MCF 10A (cell line): ENCODE measurements at places on chromosomes 5 and 9.
A peak's percentile ranks its signal among the peaks of the same experiment; 100 is the strongest.

DNA sequence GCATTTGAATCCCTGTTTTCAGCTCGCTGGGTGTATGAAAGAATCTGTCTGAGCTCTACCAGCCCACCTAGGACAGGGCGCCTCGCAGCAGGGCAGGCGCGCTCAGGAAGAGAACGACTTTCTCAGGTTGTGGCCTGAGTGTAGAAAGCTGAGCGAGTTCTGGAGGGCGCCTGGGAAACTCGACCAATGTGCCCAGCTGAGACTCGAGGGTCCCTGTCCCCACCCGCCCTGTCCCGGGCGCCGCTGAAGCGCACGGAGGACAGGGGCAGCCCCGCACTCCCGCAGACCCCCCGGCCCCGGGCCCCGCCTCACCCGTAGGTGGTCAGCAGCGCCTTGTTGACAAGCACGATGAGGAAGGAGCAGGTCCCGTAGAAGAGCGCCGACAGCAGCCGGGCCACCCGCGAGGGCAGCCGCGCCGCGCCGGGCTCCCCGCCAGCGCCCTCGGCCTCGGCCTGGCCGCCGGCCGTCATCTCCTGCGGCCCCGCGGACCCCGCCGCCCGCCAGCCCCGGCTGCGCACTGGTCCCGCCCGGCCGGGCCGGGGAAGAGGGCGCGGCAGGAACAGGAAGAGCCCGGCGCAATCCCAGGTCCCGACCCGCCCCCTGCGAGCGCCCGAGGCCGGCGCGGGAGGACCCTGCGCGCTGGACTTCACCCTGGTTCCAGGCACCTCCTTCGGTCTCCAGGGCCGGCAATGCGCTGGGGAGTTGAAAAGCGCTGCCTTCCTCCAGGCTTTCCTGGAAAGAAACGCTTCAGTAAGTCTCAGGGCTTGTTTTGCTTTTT, at the start of gene SLC35D2:
SLC35D2 (minus strand) TSS at position 547 of the 778 bp plus-strand sequence; CDS start at position 470, 77 bp downstream.
- H3K27me3 ChIP-seq, result no peaks in the 10 kb centered on the region
- peak within 1 kb of the TSS; percentile 77 for H3K27ac ChIP-seq
- peak; percentile 63 for DNase-seq
- H3K4me3 ChIP-seq, result peak within 1 kb of the TSS; percentile 83
- peaks cover 7% of the 10 kb centered on the region for H3K36me3 ChIP-seq

DNA sequence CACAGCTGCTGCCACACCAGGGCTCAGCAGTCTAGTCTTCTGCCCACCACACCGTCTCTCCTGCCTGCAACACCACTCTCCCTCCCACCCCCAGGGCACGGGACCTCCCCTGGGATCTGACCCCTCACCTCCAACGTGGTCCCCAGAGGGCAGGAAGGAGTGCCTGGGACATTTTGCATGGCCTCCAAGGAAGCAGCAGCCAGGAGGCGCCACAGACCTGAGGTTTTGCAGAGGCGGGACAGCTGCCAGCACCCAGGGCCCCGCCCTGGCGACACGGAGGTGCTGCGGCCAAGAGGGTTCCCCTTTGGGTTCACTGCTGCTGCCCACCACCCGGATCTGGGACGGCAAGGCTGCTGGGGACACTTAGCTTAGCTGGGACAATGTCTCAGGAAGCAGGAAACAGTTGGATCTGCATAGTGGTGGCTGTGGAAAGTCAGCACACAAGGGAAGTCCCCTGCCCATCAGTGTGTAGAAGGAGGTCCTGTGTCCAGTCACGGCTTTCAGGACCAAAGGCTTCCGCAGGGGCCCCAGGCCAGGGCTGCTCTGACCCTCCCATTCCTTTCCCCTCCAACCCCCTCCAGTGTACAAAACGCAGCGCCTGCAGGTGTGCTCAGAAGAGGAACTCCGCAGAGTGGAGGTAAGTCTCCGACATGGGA, 13.8 kb downstream of the PROP1 start:
- peak; percentile 58 for DNase-seq
- H3K4me1 ChIP-seq, result no peaks in the 10 kb centered on the region
- H3K27me3 ChIP-seq, result no peaks in the 10 kb centered on the region

- no peaks in the 10 kb centered on the region for H3K27me3 ChIP-seq
- DNase-seq, result no peak
- no peaks in the 10 kb centered on the region for H3K4me1 ChIP-seq
Measured at GRCh38 chr5:145562931-145563330, 272.2 kb downstream of the PRELID2 start.

DNA sequence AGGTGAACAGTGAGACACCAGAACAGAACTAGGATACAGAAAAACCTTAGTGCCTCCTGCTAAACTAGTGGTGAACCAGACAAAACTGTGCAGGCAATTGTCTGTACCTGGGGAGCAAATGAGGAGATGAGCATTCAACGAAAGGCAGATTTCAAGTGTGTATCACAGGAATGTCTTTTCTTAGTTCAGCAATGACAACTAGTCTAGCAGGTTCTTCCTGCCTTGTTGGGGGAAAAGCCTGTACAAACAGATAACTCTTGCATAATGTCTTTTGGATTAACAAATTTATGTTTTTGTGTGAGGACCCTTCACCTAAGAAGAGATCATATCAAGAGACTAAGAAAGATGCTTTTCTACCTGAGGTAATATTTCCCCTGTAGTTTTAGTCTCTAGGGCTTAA, 21.8 kb upstream of the DENND4C start:
- DNase-seq, result no peak
- no peak overlapping the region for H3K4me3 ChIP-seq
- H3K27ac ChIP-seq, result no peak overlapping the region
- H3K27me3 ChIP-seq, result no peaks in the 10 kb centered on the region
- peaks cover 6% of the 10 kb centered on the region for H3K36me3 ChIP-seq

DNA sequence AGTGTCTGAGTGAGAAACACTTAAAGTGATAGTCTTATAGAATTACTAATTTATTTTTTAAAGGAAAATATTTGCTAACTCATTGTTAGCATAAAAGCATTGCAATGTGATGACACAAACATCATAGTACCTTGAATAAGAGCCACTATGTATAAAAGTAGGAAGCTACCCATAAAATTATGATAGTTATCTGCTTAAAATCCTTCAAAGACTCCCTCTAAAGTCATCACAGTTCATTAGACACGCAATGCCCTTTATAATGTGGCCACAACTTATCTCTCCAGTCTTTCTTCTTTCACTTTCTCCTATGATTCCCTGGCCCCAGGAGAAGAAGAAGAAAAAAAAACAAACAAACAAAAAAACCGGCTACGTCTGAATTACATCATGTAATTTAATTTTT, 1144.0 kb upstream of the NUDT12 start:
- H3K36me3 ChIP-seq, result no peaks in the 10 kb centered on the region
- DNase-seq, result no peak
- H3K4me1 ChIP-seq, result no peaks in the 10 kb centered on the region
- no peak overlapping the region for H3K4me3 ChIP-seq
- no peak overlapping the region for H3K27ac ChIP-seq

DNA sequence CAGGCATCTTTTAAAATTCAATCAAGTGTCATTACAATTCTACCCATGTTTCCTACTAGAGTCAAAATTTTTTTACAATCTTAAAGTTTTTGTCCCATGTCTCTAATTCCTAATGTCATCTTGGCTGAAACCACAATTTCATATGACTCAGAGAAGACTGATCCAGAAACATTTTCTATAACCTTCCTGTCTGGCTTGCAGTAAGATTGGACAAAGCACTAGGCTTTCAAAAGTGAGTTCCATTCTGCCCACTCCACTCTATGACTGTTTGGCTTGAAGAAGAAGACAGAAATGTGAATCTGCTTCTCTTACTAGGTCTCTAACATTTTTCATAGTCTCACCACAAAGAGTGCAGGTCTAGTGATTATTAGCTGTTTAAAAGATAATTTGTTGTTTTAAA, 88.8 kb downstream of the NR3C1 start:
- H3K4me3 ChIP-seq, result no peak overlapping the region
- H3K36me3 ChIP-seq, result peaks cover 47% of the 10 kb centered on the region
- no peaks in the 10 kb centered on the region for H3K27me3 ChIP-seq
- H3K27ac ChIP-seq, result peak overlapping the region; percentile 73
- DNase-seq, result peak; percentile 68

GRCh38 chr5:129118405-129118804, 23.9 kb downstream of the ISOC1 start:
- no peaks in the 10 kb centered on the region for H3K36me3 ChIP-seq
- no peaks in the 10 kb centered on the region for H3K4me1 ChIP-seq
- H3K4me3 ChIP-seq, result no peak overlapping the region
- no peaks in the 10 kb centered on the region for H3K27me3 ChIP-seq
- no peak for DNase-seq

- no peak for DNase-seq
- H3K27me3 ChIP-seq, result peaks cover 44% of the 10 kb centered on the region
- H3K4me3 ChIP-seq, result no peak overlapping the region
Measured at GRCh38 chr9:11893331-11893730, 799.9 kb upstream of the TYRP1 start.
